ENCODE measurements at places on chromosomes 1 and 21.

GRCh38 chr1:236117710-236118109 lies 24.6 kb upstream of the GPR137B start:
- no peak for DNase-seq

DNA sequence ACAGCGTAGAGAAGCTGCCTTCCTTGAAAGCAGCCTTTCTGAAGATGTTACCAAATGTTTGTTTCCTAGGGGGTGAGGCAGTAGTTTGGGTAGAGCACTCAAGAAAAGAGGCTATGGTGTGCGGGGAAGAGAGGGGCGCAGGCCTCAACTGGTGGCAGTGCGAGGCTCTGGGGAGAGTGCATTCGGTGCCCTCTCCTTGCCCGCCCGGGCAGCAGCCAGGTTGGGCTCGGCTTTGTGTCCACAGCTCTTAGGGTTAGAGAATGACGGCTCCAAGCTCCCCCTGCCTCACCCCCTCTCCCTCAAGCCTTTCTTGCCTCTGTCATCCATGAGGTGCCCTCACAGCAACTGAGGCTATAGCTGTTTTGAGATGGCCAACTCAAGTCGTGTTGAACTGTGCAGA lies 899 bp upstream of the SLFNL1 start:
- DNase-seq, result no peak

DNA sequence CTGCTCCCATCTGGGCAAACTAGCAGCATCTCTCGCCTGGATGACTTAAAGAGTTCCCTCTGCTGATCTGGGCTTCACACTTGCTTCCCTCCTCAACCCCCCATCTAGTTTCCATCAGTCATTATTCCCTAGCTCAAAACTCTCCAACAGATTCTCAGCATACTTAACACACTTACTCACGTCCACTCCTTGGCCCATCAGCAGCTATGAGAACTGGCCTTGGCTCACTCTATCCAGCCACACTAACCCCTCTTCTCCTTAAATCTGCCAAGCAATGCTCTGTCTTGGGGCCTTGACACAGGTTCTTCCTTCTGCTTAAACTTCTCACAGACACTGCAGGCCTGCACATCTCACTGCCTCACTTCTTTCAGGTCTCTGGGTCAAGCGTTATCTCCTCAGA lies 41.6 kb downstream of the GNG12 start:
- peak; percentile 95 for DNase-seq

- DNase-seq, result no peak
Measured at GRCh38 chr1:202323731-202324130, 18.0 kb downstream of the UBE2T start.

- no peak for DNase-seq
Measured at GRCh38 chr1:72111662-72112061, 170.7 kb downstream of the NEGR1 start.

DNA sequence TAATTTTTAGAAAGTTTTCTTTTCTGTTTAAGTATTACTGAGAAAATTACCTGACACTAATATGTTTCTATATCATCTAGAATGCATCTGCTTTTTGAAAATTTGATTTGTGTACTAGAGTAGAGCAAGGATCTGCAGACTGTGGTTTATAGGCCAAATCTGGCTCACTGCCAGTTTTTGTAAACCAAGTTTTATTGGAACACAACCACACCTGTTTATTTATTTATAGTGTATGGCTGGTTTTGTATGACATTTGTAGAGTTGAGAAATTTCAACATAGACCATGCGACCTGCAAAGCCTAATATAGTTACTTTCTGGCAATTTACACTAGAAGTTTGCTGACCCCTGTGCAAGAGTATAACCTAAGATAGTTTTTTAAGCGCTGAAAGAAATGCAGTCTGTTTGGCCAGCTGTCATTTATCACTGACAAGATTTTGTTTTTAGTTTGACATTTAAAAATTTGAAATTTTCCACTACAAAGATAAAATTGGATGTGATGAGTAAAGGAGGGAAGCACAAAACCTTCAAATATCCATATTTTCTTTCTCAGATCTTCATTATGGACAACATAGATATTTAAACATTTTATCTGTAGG lies 36.1 kb upstream of the CACYBP start:
- no peak for DNase-seq

GRCh38 chr1:150221552-150221951 lies 14.4 kb downstream of the ANP32E start:
- DNase-seq, result peak; percentile 56

DNA sequence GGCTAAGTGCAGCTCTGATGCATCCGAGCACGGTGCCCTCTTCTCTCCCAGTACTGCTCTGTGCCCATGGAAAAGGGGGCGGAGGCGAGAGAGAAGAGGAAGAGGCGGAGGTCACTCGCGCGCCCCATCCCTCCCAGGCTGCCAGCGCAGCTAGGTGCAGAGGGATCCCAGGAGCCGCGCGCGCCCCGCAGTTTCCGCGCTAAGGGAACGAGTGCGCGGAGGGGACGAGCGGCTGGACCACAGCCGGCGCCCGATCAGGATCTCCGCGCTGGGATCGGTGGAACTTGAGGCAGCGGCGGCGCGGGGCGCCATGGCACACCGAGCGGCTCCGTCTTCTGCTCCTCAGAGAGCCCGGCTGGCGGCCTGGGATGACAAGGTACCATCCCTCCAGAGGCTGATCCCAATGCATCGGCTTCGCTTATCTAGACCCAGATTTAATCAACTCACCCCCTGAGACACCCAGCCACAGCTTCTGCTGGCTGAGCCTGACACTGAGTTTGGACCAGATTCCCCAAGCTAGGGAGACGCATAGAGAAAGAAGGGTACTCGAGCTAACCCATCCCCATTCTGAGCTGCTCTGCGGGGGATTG lies at the start of gene PTGFR:
TSS of gene PTGFR (plus strand) at position 114 of the 590 bp plus-strand sequence. CDS start 1,770 bp downstream, outside the sequence.
- DNase-seq, result peak; percentile 76

GRCh38 chr1:149995927-149996326 lies 14.6 kb downstream of the OTUD7B start:
- DNase-seq, result peak; percentile 86

DNA sequence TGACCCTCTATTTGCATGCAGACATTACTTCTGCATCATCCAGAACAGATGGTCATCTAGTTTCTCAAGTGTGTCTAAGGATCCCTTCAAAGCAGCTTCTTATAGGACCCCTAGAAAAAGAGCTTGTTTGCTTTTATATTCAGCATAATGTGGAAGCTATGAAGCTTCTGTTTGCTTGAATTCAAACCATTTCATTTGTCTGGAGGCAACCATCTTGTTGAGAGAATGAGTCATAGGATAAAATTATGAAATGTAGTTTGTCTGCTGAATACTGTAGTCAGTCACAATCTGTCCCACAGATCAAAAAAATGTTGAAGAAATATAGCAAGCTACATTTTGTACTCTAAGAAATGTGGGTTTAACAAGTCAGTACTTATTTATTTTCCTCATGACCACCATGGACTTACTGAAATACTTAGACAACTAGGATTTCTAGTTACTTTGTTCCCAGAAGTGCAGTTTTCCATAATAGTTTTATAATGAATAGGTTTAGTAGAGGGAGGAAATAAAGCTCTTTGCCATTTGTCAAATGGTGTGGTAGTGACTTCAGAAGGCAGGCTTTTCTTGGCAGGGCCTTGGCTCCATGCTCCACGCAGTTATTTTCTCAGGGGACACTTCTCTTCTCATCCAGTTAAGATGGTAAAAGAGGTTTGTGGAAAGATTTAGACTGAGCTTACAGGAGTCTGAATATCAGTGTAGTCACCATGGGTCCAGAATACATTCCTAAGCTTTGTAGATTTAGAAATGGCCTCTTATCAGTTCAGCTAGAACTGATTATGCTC lies 74.8 kb upstream of the DEPDC1 start:
- peak; percentile 15 for DNase-seq

DNA sequence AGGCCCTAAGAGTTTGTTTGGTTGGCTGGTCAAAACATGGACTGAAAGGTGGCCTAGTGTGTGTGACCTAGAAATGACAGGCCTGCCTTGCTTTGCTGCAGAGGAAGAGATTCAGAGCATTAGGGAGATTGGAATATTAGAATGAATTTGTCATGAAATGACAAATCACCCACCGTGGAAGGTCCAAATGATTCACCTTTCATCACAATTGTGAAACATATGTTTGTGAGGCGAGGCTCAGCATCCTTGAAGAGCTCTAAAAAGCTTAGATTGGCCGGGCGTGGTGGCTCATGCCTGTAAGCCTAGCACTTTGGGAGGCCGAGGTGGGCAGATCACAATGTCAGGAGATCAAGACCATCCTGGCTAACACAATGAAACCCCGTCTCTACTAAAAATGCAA lies 5.5 kb downstream of the LCE1B start:
- peak; percentile 70 for DNase-seq

DNA sequence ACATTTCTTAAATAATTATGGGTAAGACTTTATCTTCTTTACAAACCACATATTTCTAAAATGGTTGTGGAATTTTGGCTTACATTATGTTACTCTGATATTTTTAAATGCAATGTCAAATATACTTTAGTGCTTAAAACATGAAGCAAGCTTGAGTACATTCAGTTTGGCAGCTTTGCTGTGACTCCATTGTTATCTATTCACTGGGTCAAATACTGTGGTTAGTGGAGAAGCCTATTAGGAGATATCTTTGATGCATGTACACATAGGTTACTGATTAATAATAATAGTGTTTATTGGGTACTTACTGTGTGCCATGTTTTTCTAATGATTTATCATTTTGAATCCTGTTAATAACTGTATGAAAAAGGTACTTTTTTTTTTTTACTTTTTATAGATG lies 520.4 kb upstream of the B3GALT2 start:
- peak; percentile 36 for DNase-seq

DNA sequence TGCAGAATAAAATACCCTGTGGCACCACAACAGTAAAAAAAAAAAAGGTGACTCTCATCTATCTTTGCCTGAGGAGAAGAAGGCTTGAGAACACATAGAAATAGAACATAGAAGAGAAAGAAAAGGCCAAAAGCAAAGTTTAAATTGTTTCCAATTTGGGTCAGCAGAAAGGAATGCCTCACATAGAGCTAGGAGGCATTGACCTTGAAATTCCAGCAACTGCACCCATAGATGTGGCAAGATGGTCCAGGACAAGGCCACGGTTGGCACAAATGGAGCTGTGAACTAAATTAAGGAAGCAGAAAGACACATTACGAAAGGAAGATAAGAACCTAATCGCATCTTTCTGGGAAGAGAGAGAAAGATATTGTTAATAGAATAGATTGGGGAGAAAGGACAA lies 588.3 kb downstream of the LMO4 start:
- DNase-seq, result no peak

DNA sequence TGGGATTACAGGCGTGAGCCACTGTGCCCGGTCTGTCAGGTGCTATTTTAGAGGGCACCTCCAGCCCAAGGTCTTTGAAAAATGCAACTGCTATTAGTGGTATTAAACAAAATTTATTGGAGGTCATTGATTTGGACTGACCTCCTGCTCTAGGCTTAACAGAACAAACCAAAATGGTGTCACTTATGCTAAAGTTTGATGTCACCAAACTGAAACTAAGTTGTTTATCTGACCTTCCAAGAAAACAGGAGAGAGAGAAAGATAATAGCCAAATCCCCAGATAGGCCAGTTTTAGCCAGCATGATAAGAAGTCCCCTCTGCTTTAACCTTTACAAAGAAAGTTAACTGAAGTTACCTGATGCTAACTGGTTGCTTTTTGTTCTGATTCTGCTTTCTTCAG lies 8.1 kb upstream of the INAVA start:
- DNase-seq, result no peak

- peak; percentile 60 for DNase-seq
Measured at GRCh38 chr1:91846007-91846638, 39.8 kb downstream of the TGFBR3 start.

GRCh38 chr1:176691251-176692228 lies 228.6 kb downstream of the PAPPA2 start:
- peak; percentile 67 for DNase-seq

- no peak for DNase-seq
Measured at GRCh38 chr1:3050603-3051002, 18.4 kb upstream of the PRDM16 start.

DNA sequence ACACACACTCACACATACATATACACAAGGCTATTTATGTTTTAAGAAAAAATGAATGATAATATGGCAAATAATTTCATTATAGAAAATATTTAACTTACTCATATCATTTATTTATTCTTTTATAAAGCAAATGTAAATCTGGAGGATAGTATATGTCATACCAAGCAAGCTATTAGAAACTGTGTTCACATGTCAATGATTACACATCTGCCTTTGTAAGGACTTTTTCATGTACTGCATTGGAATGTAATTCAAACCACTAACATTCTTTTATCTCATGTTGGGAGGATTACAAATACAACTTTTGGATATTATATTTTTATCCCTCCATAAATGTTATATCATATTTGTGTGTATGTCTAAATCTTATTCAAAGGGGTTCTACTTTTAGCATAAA lies 1887.4 kb downstream of the NCAM2 start:
- peak; percentile 40 for DNase-seq

- no peak for DNase-seq
Measured at GRCh38 chr1:909861-910310, 13.8 kb upstream of the SAMD11 start.

- DNase-seq, result no peak
Measured at GRCh38 chr21:35016071-35016470, 33.0 kb downstream of the RUNX1 start.

DNA sequence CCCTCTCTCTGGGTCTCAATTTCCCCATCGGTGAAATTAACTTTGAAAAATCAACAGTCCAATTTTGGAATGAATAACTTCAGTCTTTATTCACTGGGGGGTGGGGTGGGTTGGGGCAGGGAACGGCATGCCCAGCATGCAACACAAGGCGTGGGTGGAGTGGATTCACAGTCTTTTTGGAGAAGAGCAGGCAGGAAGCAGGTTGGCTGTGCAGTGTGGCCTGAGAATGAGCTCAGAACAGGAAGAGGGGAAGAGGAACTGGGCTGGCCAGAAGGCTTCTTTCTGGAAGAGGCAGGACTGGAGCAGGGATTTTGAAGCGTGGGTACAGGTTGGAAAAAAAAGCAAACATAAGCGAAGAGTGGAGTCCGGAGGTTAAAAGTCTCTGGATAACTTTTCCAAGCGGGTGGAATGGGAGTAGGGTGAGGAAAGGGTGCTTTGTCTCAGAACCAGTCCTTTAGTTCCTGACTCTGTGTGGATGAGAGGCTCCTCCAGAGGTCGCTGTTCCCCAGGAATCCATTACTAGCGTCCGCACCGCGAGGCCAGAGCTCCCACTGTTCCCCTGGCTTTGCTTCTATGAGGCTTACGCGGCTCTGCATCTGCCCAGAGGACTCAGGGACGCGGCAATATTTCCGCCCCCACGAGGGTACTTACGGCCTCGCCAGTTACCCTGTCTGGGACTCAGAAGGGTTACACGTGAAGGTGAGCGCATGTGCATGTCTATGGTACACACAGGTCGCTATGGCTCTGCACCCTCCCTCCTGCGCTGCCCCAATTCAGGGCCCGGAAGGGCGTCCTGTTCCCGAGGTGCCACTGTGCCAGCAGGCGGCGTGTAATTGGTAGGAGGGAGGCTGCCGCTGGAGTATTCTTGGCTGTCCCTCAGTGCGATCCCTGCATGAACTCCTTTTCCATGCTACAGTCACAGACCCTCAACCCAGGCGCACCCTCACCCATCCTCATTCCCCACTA lies 5.5 kb upstream of the FOXD2 start:
- DNase-seq, result peak; percentile 71

DNA sequence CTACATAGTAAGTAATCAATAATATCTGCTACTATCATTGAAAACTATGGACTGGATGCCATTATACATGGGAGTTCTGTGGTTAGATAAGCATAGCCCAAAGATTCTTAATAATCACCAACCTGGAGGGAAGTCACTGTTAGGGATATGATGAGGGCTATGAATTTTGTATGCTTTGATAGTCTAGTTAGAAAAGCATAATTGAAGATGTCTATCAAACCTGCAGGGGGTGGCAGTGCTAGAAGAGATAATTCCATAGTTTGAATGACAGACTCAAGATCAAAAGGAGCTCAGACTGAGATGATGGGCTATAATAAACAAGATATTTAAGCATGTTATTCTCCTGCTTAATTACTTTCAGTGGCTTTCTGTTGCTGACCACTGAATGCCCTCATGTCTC lies 15.4 kb upstream of the COA6 start:
- DNase-seq, result no peak

Data from ELR (cell line).